ENCODE measurements at places on chromosomes 2 and 18.
A peak's percentile ranks its signal among the peaks of the same experiment; 100 is the strongest.

- DNase-seq: no peak
These were observed 137.8 kb downstream of the TDRD15 start for GRCh38 chr2:21261591-21261990.

GRCh38 chr2:76381624-76382023 lies 670.9 kb upstream of the GCFC2 start:
- DNase-seq: no peak

DNA sequence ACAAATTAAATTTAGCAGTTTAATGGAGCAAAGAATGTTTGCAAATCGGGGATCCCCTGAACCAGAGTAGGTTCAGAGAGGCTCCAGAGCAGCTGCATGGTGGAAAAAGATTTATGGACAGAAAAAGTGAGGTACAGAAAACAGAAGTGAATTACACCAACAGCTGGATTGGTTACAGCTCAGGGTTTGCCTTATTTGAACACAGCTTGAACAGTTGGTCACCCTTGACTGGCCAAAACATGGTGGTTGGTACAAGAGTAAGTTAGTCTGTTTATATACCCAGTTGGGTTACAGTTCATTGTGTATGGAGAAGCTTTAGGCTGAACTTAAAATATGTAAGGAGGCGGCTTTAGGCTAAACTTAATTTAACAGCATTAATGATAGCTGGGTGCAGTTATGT lies 5.4 kb upstream of the CDCA7 start:
- DNase-seq: no peak

DNA sequence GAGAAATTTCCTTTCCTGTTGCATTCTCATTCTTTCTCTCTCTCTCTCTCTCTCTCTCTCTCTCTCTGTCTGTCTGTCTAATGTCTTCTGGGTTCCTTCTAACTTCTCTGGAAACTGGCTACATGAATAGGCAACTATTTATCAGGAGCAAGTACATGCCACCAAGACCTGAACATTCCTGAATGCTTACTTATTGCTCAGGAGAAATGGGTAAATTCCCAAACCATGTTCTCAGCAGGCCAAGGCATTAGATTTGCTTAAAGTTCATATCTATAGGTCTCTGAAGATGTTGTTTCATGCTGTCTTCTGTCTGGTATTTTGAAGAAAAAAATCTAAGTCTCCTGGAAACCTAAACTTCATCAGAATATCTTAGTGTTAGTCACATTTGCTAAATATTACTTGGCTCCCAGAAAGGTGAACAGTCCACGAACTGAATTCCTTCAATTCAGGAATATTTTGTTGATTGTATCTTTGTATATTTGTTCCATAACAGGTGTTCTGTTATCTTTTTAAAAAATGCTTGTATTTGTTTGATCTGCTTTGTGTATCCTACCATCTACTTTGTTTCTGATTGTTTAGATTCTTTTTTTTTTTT lies 77.2 kb upstream of the FIGN start:
- DNase-seq: no peak

GRCh38 chr18:2906704-2907549 lies 60.1 kb downstream of the EMILIN2 start:
- no peak for DNase-seq

GRCh38 chr2:220064111-220065030 lies 436.9 kb downstream of the SLC4A3 start:
- no peak for DNase-seq

DNA sequence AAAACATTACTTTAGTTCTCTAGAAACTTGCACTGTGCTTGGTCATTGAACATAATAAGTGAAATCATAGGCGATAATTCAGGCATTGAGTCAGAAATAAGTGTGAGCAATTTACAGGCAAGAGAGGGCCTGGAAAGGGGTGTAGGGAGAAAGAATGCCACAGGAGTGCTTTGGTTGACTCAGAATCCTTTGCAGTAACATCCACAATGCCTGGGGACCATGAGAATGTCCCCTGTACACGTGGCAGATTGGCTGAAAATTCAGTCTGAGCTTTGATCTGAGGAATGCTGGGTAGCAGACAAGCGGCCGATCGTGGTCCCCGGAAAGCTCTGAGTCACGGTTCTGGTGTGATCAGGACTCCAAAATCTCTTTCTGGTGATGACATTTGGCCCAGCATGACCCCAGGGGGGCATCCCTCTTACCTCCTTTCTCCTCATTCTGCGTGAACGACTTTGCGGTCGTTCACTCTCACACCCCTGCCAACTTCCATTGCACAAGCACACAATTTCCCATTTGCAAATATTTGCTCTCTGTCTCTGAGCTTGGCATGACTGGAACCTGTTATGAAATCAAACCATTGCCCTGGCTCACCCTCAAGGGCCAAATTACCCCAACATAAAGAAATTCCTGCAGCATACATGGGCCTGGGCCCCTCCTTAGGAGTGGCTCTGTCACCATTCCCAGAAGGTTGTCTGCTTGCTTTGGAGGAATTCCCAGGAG lies 305.0 kb upstream of the EPAS1 start:
- DNase-seq: peak; percentile 42

GRCh38 chr2:133461484-133461883 lies 106.8 kb downstream of the NCKAP5 start:
- DNase-seq: no peak

GRCh38 chr2:67877301-67877700 lies 185.5 kb downstream of the C1D start:
- no peak for DNase-seq

All from non-pigmented ciliary epithelial cell (primary cell).